ENCODE measurements at places on chromosomes 6 and 20. TPM values are rescaled to one million over a fixed set of nuclear protein-coding genes. Genes with fewer than 3 reads are reported as not detected.

GRCh38 chr6:65229825-65230224, 477.2 kb downstream of the EYS start:
- no peaks in the 10 kb centered on the region for H3K4me1 ChIP-seq
- no peak overlapping the region for H3K4me3 ChIP-seq
- H3K36me3 ChIP-seq = no peaks in the 10 kb centered on the region
- no peak for DNase-seq
- no peak overlapping the region for H3K27ac ChIP-seq

Gene MYLK2
- total RNA-seq = 1.3 TPM

GRCh38 chr20:20092827-20093226, 40.5 kb downstream of the CFAP61 start:
- no peaks in the 10 kb centered on the region for H3K36me3 ChIP-seq
- no peak overlapping the region for H3K27ac ChIP-seq
- DNase-seq = no peak
- H3K4me1 ChIP-seq = no peaks in the 10 kb centered on the region
- H3K4me3 ChIP-seq = no peak overlapping the region
- peaks cover 19% of the 10 kb centered on the region for H3K27me3 ChIP-seq

DNA sequence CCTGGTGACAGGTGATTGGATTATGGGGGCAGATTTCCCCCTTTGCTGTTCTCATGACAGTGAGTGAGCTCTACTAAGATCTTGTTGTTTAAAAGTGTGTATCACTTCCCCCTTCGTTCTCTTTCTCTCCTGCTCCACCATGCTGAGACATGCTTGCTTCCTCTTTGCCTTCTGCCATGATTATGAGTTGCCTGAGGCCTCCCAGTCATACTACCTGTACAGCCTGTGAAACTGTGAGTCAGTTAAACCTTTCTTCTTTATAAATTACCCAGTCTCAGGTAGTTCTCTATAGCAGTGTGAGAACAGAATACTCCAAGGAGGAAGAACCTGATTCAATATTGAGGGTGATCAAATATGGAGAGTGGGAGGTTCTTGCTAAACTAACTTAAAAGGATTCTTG, 724.9 kb downstream of the DOK5 start:
- H3K36me3 ChIP-seq = no peaks in the 10 kb centered on the region
- no peaks in the 10 kb centered on the region for H3K27me3 ChIP-seq
- H3K27ac ChIP-seq = no peak overlapping the region
- no peak for DNase-seq
- no peak overlapping the region for H3K4me3 ChIP-seq
- no peaks in the 10 kb centered on the region for H3K4me1 ChIP-seq

All from Calu3 (cell line).